Activated naive CD4-positive, alpha-beta T cell treated with anti-CD3 and anti-CD28 coated beads, Interleukin-2, amount 10 ng/mL, durations not matched to agents 5 hours and 36 hours (primary cell): ENCODE measurements at places on chromosomes 11 and 22. TPM values are rescaled to one million over a fixed set of nuclear protein-coding genes. Genes with fewer than 3 reads are reported as not detected.

The CD3E gene
- 618 TPM for total RNA-seq

The OR10D3 gene
- not detected for total RNA-seq

The CAPN5 gene
- 2.8 TPM for total RNA-seq

The DLG2 gene
- total RNA-seq = 0.78 TPM

The PRR33 gene
- 0.05 TPM for total RNA-seq

The PAK1 gene
- total RNA-seq = 63.2 TPM

The PGA5 gene
- not detected for total RNA-seq

The BLID gene
- not detected for total RNA-seq

The ZNF280B gene
- total RNA-seq = 1.7 TPM

The UQCR10 gene
- 78.0 TPM for total RNA-seq

The ANO1 gene
- total RNA-seq = not detected

The GCAT gene
- 13.0 TPM for total RNA-seq

The NLRP14 gene
- total RNA-seq = 0.05 TPM
